ENCODE measurements at places on chromosomes 2 and 18. TPM values are rescaled to one million over a fixed set of nuclear protein-coding genes. Genes with fewer than 3 reads are reported as not detected.

DNA sequence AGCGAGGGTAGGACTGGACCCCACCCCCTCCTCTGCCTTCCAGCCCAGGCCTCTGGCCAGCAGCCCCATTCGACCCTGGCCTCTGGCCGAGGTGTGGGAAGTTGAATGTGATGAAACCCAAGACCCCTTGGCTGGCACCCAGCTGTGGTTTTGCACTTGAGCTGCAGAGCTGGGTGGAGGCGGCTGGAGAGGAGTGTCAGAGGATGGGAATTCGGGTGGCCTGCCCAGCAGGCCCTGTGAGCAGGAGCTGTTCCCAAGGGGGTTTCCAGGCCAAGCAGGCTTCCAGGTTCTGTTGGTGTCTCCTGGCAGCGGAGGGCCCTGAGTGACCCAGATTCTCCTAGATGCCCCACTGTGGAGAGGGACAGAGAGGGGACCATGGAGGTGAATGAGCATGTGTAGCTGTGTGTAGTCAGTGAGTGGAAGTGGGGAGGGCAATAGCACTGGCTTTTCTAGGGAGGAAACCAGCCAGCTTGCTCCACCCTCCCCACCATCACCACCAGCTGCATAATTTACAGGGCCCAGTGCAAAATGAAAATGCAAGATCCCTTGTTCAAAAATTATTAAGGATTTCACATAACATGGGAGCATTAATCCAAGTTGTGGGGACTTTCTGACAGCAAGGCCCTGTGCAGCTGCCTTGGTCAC lies 172.2 kb upstream of the HAAO start:
- DNase-seq: peak; percentile 53

Gene MTCL1
- total RNA-seq: 182 TPM

GRCh38 chr2:147110317-147110716 lies 734.5 kb upstream of the ACVR2A start:
- DNase-seq: no peak

DNA sequence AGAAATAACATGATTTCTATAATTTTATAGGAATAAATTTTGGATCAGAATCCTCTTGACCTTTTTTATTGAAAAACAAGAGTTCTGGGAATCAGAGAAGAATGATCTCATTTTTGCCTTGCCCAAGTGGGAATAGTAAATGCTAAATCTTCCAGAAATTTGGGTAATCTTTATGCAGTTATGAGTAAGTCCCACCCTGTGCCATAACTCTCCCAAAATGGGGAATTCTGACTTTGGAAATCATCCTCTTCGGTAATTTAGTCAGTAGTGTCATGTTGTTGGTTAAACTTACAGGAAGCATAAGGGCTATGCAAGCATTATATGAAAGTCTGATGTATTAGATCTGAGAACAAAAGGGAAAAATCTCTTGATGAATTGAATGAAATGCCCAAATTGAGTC lies 20.6 kb upstream of the ARHGAP28 start:
- DNase-seq: no peak

- DNase-seq: no peak
Observed at GRCh38 chr2:14245901-14246300, 386.6 kb upstream of the LRATD1 start.

DNA sequence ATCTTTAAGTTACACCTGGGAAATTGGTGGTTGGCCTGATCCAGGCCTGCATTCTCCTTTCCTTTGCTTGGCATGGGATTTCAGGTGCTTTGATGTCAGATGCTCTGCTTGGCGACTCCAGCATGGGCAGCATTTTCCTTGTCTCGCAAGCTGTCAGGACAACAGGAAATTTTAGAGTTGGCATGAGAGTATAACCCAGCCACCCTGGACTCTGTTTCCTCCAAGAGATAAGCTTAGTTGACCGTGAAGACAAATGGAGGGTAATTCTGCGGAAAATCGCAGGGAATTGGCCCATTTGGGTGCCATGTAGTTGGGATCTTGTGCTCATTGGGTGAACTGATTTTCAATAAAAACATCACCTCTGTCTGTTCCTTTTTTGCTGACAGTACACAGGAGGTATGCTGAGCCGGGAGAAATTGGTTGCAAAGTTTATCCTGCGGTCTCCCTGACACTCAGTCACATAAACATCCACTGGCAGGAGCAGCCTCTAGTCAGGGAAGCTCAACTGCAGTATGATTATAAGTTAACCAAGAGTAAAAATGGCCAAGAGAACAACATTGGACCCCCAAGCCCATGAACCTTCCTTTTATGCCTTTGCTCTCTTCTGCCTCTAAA lies 409.9 kb downstream of the SETBP1 start:
- DNase-seq: no peak

- DNase-seq: no peak
Observed at GRCh38 chr2:236691799-236692167, 122.2 kb downstream of the ACKR3 start.

DNA sequence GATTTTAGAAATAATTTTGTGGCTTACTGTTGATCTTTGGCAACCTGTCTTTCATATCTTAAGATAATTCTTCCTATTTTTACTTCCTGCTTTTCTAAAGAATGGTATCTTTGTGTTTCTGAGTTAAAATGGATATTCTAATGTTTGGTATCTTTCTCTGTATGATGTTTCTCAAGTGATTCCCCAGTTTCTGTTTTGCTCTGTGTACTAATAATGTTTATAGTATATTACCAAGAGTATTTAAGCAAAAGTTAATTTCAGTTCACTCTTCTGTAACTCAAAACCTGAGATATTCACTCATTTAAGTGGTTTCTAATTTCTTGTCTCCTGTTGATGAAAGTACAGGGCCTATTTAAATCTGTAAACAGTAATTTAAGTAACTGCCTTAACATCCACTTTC lies 58.3 kb downstream of the CCDC150 start:
- DNase-seq: no peak

DNA sequence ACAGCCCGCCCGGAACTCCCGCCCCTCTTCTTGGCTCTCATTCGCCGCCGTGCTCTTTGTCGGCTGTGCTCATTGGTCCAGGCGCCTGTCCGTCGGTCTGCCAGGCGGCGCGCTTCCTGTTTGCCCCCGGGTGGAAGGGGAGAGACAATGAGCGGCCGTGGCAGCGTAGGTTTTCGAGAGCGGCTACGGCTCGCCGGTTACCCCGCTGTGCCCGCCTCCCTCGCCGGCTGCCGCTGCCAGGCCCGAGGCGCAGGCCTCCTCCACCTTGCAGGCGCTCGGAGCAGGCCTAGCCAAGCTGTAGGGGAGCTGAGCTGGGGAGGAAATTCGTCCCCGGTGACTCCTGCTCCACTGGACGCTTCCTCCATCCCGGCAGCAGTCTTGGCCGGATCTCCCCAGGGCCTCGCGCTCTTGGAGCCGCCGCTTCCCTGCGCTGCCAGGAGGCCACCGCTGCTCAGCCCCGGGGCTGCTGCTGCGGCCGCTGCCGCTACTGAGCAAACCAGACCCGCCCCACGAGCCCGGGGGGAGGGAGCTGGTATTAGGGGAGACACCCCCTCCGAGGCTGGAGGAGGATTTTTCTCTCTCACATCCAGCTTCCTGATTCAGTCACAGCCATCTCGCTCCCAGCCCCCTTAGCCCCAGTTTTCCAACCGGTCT lies at the start of gene SP3:
Gene SP3, minus strand, starts transcription at position 2 of the 654 bp plus-strand sequence. CDS start 202 bp downstream, outside the sequence.
- DNase-seq: peak; percentile 98

- DNase-seq: no peak
Observed at GRCh38 chr2:203989521-203989920, 53.0 kb downstream of the ICOS start.

GRCh38 chr2:242031481-242032019 lies 162.0 kb downstream of the RTP5 start:
- peak; percentile 9 for DNase-seq

- no peak for DNase-seq
Observed at GRCh38 chr2:232926431-232926939, 56.4 kb downstream of the SNORC start.

Gene TLX2
- 0.12 TPM for total RNA-seq

GRCh38 chr2:128468186-128468920 lies 149.7 kb upstream of the HS6ST1 start:
- peak; percentile 6 for DNase-seq

Gene TCF23
- total RNA-seq: 0.12 TPM

GRCh38 chr2:170301626-170302025 lies 123.7 kb downstream of the MYO3B start:
- DNase-seq: no peak

- DNase-seq: no peak
Observed at GRCh38 chr18:10032331-10033015, 118.7 kb downstream of the VAPA start.

- DNase-seq: no peak
Observed at GRCh38 chr18:47226660-47227059, 24.8 kb downstream of the SKOR2 start.

DNA sequence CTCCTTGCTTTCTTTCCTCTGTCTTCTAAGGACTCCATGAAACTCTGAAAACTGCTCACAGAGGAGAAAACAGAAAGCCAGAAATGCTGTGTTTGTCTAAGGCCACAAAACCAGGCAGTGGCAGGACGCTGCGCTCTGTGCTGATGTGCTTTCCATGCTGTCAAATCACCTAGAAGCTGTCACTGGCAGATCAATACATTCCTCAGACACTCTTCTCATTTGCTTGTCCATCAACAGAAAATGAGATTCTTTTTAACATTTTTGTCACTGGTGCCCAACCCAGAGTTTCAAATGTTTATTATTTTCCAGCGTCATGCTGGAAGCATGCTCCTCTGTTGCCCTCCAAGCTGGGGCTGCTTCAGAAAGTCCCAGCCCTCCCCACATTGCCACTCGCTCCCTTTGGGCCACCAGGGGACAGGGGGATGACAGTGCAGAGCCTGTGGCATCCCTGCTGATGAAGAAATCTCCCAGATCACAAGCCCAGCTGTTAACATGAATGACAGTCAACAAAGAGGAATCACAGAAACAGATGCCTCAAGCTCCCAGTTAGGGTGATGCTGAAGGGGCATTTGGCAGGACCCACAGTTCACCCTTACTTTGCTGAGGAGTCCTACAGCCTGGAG lies 117.5 kb upstream of the MEIS1 start:
- no peak for DNase-seq

Gene MC5R
- total RNA-seq: not detected

- DNase-seq: no peak
Observed at GRCh38 chr2:179177694-179178093, 86.9 kb downstream of the SESTD1 start.

DNA sequence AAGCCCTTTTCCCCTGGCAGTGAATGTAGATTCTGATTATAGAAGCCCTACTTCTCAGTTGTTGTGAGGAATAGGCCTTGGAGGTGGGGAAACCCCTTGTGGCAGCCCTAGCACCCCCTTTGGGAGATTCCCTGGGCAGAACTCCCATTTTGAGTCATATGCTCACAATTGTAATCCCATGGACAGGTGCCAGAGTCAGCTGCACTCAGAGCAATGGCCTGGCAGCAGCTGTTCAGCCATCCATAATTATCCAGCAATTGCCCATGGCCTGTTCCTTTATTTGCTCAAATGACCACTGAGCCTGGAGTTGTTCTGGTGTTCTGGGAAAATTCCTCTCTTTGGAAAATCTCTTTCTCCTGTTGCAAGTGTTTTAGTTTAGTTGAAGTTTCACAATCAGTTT lies 71.7 kb downstream of the PTRHD1 start:
- peak; percentile 56 for DNase-seq

- no peak for DNase-seq
Observed at GRCh38 chr2:109648041-109648527, 33.9 kb downstream of the SOWAHC start.

Gene KIF5C
- total RNA-seq: 3.5 TPM

Gene LRRC30
- total RNA-seq: not detected

GRCh38 chr2:53498210-53498609 lies 269.4 kb upstream of the CHAC2 start:
- DNase-seq: no peak

Gene HAAO
- total RNA-seq: 20.9 TPM

Gene SGPP2
- 44.8 TPM for total RNA-seq

GRCh38 chr2:152038441-152038958 lies 60.3 kb downstream of the CACNB4 start:
- DNase-seq: no peak

DNA sequence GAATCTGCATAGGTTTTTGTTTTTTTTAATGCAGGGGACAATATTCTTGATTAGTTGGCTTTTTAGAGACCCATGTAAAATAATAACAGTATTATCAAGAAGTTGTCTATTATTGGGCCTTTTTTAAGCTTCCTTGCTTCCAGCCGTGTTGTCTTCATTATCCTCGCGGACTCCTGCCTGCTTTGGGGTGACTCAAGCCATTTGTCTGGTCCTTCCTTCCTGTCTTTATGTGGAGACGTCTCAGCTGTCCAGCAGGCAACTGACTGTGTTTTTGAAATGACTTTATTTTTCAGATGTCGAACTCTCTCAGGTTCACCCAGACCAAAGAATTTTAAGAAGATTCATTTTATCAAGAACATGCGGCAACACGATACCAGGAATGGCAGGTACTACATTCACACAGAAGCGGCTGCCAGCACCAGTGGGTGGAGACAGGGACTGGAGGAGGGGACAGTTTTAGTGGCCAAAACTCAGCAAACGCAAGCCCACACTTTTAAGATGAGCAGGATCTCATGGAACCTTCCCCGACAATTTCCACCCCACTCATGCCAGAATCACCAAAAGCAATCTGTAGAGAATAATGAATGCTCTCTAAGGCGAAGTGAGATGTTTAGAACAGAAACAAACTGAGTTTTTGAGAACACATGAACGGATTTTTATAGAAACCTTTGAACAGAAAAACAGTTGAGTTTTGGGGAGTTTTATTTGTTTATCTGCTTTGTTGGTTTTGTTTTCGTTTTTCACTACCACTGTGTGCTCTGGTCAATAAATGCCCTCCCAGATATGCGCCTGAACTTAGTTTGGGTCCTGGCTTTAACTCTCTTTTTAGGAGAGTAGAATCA lies 59.1 kb downstream of the CABLES1 start:
- no peak for DNase-seq

Gene LOXHD1
- 0.12 TPM for total RNA-seq

GRCh38 chr2:99468155-99468554 lies 21.7 kb downstream of the REV1 start:
- DNase-seq: no peak

Gene NEURL3
- total RNA-seq: 3.7 TPM

DNA sequence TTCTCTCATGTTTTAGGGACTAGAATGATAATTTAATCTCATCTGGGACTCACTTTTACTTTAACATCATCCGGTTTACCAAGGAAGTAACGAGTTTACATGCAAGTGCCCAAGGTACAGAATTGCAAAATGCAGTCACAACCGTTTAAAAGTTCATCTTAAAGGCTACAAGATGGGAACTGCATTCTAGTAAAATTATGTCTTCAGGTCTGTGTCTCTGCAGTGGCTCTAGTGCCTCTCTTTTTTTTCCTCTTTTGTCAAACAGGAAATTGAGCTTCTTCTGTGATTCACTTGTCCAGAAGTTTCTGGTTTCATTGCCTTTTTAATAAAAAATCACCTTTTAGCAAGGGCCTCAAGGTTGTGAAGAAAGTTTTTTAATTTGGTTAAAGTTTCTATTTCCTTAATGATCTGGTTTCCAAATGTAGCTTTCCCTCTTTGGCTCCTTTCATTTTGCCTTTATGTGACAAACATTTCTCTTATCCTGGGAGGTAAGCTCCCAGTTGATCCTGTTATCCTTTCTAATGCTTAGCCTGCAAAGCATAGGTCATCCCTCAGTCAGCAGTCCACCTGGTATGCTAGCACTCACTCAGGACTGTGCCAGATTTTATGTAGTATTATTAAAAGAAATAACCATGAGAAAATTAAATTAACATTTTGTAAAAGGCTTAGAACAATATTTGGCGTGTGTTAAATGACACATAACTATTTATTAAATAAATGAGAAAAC lies 2.4 kb downstream of the GLS start:
- DNase-seq: no peak

- DNase-seq: no peak
Observed at GRCh38 chr2:241304039-241304670, 11.3 kb downstream of the HDLBP start.

Measured in mucosa of gallbladder (tissue), 1 donor.